ENCODE measurements at places on chromosomes 11 and 22.

DNA sequence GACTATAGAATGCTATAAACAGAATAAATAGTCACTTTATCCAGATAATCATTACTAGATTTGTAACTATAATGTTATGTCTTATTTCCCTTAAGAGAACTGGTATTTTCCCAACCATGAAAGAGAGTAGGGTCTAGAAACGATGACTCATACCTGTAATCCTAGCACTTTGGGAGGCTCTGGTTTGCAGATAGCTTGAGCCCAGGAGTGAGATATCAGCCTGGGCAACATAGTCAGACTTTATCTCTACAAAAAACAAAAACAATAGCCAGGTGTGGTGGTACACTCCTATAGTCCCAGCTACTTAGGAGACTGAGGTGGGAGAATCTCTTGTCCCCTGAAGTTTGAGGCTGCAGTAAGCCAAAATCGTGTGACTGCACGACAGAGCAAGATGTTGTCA is 30.9 kb downstream of the OR52A5 start:
- no peak for DNase-seq

DNA sequence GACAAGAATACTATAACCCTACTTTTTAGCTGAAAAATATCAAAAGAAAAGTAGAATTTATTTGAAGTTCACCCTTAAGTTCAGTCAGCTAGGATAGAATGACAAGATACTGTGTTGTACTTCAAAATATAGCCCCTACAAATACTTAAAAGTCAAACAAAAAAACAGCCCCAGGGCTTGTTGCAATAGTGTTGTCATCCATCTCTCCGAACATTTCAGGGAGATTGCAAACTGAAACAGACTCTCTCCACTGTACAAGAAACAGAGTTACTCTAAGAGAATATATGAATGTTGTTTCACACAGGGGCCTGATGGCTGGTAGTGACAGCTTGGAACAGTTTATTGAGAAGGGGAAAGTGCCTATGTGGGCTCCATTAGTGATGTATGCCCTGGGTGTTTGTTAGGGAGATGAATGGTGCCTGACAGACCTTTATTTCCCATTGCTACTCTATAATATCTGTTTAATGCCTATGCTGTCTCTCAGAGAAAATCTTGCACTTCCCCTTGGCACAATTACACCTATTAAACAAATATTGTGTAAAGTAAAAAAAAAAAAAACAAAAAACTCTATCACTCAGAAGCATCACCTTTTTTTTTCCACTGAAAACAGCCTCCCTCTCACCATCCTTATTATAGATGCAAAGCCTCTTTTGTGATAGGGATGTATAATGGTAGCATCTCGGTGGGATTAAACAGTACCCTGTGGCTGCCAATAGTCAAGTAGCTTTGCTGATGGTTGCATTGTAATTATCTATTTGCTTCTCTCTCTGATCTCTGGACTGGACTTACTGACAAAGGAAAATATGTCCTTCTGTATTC is 506.3 kb upstream of the LUZP2 start:
- DNase-seq = peak; percentile 40

GRCh38 chr11:125070699-125071254 is 7.7 kb downstream of the SLC37A2 start:
- peak; percentile 27 for DNase-seq

- no peak for DNase-seq
Measured at GRCh38 chr22:32082331-32082730, 39.3 kb downstream of the SLC5A1 start.

DNA sequence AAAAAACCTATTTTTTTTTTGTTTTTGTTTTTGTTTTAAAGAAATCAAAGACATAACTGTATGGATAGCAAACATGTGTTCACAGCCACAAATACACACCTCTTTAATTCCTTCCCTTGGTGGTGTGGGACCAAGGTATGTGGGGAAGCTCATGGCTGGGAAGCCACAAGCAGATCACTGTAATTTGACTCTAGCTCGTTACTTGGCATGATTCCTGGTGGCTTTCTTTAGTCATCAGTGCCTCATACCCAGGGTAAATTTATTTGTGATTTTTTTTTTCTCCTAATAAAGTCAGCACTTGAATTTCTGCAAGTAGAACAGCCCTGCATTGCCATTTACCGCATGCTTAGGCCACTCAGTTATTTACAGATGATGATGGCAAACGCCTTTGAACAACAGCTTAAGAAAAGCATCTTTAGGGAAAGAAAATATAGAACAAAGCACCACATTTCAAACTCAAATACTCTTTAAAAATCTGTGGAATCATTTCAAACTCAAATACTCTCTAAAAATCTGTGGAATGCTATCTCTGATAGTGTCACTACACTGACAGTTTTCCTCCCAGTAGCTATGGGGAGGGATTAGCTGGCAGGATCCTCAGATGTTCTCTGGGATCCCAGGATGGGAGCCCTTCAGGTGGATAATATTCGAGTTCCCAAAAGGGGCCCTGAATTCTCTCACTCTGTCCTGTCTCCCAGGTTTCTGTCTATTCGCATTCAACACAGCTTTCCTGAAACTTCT is 687.2 kb downstream of the OPCML start:
- DNase-seq = no peak

- DNase-seq = peak; percentile 5
Measured at GRCh38 chr22:42368379-42369249, 63.6 kb downstream of the NFAM1 start.

- DNase-seq = no peak
Measured at GRCh38 chr11:111942829-111943228, 5.7 kb downstream of the DIXDC1 start.

- DNase-seq = peak; percentile 93
Measured at GRCh38 chr11:32221476-32222032, 130.7 kb downstream of the RCN1 start.

- peak; percentile 96 for DNase-seq
Measured at GRCh38 chr11:12411806-12412727, 34.7 kb downstream of the PARVA start.

DNA sequence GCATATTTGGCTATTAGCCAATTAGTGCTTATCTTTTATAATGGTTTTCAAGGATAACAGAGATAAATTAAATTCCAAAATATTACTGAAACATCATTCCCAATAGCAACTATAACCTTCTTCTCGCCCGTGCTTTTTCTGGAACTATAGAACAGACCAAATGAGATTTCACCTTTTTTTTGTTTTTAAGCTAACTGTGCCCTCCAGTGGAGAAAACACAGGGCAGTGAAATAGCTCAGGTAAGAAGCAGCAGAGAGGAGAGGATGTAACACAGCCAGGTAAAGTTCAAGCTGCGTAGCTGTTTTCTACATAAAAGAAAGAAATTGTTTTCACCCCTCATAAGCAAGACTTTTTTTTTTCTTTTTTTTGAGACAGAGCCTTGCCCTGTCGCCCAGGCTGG is 28.2 kb downstream of the HSD17B12 start:
- DNase-seq = no peak

DNA sequence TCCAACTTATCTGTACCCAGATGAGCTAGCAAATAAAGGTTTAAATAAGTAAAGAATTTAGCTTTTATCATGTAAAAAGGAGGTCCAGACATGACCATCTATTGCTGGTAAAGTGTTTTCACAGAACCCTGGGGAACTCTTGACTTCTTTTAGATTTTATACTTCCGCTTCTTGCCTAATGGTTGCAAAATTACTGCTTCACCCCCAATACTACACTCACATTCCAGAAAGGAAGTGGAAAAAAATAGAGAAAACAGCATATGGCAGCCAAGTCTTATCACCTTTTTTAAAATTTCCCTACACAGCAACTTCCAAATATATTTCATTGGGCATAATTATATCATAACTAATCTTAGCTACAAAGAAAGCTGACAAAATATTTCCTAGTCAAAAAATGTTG is 12.1 kb downstream of the BBOX1 start:
- no peak for DNase-seq

- DNase-seq = no peak
Measured at GRCh38 chr11:27216270-27217149, 146.5 kb downstream of the CCDC34 start.

- no peak for DNase-seq
Measured at GRCh38 chr11:41050791-41051190, 408.7 kb downstream of the LRRC4C start.

- peak; percentile 53 for DNase-seq
Measured at GRCh38 chr11:123577081-123577598, 77.3 kb downstream of the SCN3B start.
